ENCODE measurements at places on chromosomes 5 and 9.

GRCh38 chr5:10293907-10294662 is 13.6 kb downstream of the CMBL start:
- no peak for DNase-seq

DNA sequence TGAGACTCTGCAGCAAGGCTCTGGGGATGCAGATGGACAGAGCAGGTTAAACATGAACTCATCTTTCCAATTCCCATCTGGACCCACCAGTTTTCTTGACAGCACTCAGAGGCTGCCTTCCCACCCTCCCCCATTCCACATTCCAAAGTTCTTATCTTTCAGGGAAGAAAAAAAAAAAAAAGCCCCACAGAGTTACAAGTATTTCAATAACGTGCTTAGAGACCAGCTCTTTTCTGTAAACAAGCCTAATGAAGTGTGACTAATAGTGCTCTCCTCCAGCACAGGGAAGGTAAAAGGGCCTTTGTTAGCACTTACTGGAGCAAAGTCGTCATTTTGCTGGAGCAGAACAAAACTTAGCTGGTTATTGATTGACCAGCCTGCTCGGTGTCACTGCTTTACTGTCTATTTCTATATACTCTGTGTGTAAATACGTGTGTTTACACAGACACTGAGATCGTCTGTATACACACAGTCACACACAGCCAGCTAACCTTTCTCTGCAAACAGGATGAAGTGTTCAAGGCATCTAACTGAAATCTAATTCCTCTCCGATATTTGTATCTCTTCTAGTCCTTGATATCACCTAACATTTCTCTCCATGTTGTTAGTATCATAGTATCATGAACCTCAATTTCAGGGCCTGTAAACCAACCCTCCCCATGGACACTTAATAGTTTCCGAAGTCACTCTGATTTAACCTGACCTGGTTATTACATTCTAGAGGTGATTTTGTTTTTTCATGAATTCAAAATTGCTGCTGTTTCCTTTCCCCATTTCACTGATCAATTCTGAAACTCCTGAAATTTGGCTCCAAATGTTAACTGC is 84.9 kb downstream of the ZNF608 start:
- peak; percentile 49 for DNase-seq

DNA sequence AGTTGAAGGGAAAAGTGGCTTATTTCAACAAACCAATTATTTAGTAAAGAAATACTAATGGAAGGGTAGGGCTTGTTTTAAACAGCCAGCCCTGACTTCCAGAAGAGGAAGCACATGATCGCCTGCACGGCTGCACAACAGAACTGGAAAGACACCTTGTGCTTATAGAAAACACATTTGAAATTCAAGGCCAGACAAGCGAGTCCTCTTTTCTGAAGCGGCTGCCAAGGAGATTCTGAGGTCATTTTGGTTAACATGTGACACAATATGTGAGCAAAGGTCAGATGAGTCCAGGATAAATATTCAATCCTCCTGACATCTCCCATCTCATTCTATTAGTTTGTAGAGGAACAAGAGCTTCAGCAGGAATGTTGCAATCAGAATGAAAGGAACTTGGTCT is 461.4 kb upstream of the ST8SIA4 start:
- no peak for DNase-seq

DNA sequence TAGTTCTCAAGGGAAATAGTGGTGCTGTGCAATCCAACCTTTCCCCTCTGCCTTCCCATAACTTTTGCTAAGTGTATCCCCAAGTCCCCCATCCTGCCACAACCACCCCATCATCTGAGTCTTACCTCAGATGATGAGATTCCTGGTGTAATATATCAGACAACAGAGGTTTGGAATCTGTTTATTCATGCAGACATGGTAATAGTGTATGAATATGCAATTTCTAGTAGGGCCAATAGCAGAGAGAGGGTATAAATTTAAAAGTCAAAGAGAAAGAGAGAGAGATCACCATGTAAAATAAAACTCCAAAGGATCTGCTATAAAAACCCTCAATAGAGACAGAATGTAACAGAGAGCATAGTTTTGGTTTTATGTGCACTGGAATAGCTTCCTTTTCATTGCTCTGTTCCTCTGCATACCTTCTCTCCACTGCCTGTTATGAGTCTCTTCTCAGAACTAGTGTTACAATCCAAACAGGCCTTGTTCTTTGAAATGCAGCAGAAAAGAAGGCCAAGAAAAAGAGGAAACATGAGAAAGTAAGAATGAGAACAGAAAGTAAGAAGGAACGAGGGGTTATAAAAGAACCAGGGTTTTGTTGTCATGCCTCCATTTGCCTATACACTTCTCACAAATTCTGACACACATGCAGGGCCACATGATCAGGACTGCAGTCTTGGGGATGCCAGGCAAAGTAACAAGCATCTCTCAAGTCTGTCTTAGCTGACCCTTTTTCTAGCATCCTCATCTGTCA is 278.0 kb downstream of the CETN3 start:
- DNase-seq, result no peak

DNA sequence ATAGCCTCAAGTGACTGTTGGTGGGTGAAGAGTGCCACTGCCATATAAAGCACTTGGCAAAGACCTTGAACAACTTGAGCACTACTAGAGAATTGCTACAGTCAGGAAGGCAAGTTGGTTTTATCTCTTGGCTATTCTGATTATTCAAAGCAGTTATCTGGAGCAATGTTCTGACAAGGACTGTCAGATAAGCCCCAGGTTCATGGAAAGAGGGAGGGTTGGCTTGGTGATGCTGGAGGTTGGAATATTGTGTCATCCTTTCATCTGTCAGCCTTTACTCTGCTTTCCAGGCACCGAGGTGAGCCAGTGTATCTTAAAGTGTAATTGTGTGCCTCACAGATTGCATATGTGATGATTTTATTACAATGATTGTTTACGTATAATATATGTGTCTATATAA is 548.4 kb upstream of the ZNF608 start:
- DNase-seq, result no peak

GRCh38 chr9:96363175-96363967 is 20.1 kb downstream of the SLC35D2 start:
- DNase-seq, result no peak

DNA sequence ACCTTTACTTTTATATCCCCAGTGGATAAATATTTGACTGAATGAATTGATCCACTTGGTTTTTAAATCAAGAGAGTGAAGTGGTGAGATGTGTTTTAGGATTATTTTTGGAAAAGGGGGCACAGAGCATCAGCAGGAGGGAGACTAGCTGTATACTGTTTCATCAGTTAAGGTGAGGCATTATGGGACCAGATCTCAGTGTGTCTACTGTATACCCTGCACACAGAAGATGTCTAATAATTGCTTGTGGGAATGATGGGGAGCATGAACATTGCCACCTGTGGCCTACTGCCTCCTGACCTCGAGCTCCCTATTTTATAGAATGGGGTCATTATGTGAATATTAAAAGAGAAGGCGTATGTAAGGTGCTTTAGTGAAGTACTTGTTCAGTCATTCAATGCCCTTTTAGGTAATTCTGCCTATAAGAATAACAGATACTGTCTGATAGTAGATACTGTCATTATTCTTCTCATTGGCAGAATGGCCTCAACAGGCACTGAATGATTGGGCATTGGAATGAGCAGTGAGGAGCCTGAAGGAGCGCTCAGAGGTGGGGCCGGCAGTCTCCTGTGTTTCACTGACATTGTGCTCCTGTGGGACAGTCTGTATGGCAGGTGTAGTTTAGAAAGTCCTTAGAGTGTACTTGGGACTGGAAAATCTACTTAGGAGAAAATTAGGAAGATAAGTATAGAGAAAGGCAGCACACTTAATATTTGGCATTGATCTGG is 47.4 kb upstream of the FAM120AOS start:
- DNase-seq, result no peak

DNA sequence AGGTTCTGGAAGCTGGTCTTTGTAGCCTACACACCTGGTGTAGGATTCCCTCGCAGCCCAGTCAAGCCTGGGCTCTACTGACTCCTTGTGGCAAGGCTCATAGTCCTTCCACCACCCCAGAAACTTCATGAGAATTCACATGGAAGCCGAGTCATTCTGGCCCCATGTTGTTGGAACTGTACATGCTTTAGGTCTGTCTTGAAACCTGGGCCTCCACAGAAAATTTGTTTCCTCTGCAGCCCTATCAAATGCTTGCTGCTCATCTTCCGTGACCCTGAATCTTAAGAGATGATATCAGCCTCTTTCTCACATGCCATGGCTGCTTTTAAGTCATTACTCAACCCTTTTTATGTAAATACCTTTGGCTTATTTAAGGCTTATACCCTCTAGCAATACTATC is 113.4 kb upstream of the GRHPR start:
- DNase-seq, result no peak

GRCh38 chr5:158780656-158781237 is 319.0 kb downstream of the EBF1 start:
- DNase-seq, result no peak

GRCh38 chr9:128593039-128593438 is 40.7 kb downstream of the SPTAN1 start:
- no peak for DNase-seq

GRCh38 chr5:126830061-126830460 is 53.1 kb downstream of the LMNB1 start:
- DNase-seq, result no peak

GRCh38 chr9:84276741-84277140 is 63.8 kb downstream of the SLC28A3 start:
- no peak for DNase-seq

DNA sequence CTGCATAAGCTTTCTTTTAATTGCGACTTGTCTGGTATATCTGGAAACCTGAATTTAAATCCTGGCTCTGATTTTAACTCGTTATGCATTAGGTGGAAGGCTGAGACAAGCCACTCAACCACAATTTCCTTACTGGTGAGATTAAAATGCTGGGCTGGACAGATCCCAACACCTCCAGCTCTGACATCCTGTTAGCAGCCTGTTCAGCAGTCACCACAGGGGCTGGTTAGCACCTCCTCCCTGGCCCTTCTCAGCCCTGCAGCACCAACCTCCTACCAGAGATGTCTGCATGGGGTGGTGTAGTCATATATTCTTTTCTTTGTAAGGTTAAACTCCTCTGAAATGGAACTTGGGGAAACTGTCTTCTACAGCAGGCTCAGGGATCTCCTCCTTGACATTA is 156.5 kb upstream of the NFIL3 start:
- DNase-seq, result no peak

DNA sequence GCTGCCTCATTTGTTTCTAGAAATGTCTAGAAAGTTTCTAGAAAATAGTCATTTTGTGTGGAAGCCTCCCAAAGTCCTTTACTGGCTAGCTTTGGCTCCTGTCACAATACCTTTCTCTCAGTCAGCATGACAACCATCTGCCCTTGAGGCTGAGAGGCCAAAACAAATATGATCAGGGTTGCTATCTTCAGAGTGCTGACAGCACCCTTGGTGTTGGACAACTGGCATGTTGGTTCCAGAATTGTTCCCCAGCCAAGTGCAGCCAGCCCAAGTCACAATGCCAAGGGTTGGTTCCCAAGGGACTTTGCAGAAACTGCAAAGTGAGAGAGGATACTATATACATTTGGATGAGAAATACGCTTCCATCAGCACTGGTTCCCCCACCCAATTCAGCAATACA is 140.9 kb upstream of the GAS1 start:
- DNase-seq, result no peak

GRCh38 chr9:99822109-99822805 is 572 bp downstream of the NR4A3 start:
- peak; percentile 34 for DNase-seq

DNA sequence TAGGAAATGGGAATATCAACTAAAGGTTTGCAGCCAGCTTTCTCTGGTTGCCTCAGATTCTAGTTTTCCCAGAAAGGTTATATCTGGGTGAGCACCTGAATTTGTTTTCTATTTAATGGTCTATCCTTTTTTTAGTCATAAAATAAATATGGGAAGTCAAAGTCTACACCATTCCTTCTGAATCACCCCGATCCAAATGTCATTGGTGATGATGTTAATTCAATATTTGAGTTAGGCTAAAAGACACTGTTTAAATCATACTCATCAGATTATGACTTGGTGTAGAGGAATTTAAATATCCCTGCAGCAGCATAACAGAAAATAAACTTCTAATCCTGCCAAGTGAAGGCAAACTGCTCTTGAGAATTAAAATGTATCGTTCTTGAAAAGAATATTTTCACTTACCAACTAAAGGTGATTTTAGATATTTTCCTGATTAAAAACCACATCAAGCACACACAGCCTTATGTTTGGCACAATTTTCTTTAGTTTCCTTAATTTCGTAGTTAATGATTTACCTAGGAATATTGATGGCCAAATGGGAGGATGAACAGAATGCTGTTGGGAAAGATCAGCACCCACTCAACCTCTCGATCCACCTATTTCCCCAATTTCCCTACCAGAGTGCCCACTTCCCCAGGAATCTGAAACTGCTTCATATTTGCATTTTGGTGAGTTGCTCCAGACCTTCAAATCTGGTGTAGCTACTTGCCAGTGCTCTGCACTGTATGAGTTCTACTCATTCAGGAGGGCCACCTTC is 103.1 kb upstream of the TSLP start:
- no peak for DNase-seq

DNA sequence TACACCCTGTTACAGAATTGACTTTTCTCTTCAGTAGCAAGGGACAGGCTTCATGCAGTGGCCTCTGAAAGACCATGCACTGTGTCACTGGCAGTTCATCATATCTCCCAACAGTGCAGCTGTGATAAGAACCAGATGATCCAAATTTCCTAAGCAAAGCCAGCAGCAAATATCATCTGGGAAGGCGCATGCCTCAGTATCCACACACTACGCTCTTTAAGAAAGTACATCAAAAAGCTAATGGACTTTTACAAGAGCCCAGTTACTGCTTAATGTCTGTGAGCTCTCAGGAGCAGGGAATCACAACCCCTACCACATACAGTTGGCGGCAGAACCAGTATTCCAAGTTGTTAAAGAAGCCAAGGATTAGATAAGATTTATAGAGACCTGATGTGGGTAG is 25.1 kb downstream of the ADAMTSL1 start:
- peak; percentile 50 for DNase-seq

DNA sequence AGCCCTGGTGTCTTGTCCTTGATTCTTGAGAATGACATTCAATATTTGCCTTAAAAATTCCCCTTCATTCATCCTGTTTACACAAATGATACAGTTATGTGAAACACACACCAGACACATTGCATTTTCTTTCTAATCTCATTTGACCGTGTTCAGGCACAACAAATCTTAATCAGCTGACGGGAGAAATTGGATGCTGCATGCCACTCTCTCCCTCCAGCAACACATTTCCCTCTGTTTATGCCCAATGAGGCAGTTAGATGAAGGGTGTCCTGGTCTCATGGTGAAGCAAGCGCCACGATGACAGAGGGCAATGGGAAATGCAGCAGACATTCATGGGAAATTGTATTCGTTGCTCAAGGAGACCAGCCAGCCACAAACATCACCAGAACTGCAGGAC is 3.2 kb upstream of the FGF1 start:
- peak; percentile 55 for DNase-seq

- DNase-seq, result no peak
Observed at GRCh38 chr9:123926941-123927340, 3.0 kb downstream of the DENND1A start.

- no peak for DNase-seq
Observed at GRCh38 chr9:83283528-83283927, 220.6 kb upstream of the RASEF start.

DNA sequence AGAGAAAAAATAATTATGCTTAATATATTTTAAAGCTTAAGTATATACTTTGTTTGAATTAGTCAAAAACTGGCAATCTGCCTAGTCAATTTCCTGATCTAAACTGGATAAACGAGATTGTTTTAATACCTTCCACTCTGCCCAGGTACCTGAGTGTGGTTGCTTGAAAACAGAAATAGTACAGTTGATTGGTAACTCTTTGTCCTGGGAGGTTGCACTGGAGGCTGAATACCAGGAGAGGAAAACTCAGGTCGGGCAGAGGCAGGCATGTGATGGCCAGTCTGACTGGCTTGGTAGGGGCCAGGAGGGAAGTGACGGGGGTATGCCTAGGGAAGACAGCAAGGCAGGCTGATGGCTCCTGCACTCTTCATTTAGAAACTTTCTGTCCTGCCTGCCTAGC is 80.2 kb downstream of the PIK3R1 start:
- no peak for DNase-seq

All from SK-N-DZ (cell line).